ENCODE measurements at places on chromosomes 2 and 18.

DNA sequence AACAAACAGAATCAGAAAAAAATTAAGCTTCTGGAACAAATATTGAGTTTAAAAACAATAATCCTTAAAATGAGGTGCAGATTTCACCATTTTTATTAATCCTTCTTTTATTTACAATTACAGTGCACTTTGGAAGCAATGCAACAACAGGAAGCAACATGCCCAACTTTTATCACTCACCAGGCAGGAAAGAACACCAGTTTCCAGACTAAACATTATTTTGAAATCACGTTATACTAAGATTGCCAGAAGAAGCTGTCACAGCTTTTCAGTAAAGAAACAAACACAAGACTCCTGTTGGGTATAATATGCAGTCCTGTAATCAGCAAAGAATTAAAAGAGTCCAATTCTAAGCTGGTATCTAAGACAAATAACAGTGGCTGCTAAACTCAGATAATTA lies 137.9 kb upstream of the ZC3H15 start:
- DNase-seq = no peak

- DNase-seq = no peak
Observed at GRCh38 chr2:172233987-172234715, 131.5 kb upstream of the DLX2 start.

GRCh38 chr2:143841935-143842334 lies 678.0 kb downstream of the ZEB2 start:
- DNase-seq = peak; percentile 32

- DNase-seq = no peak
Observed at GRCh38 chr2:97698530-97698929, 14.8 kb upstream of the ZAP70 start.

- DNase-seq = no peak
Observed at GRCh38 chr2:118246726-118247125, 158.5 kb downstream of the INSIG2 start.

DNA sequence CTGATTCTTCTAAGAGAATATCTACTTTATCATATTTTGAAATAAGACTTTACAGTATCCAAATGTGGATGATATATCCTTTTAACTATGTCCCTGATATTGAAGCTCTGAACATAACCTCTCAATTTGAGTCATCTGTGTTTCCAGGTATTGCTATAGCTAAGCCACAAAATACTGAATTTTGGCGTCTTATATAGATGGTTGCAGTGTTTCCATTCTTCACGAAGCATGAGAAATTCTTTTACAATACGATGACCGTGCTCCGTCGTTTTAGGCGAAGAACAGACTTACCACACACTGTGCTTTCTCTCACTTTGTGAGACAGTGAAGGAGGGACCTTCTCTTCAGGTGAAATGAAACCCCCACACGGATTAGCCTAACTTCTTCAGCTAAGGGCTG lies 45.3 kb downstream of the LRRFIP1 start:
- DNase-seq = no peak

GRCh38 chr18:65380571-65380970 lies 370.2 kb upstream of the CDH7 start:
- DNase-seq = no peak

DNA sequence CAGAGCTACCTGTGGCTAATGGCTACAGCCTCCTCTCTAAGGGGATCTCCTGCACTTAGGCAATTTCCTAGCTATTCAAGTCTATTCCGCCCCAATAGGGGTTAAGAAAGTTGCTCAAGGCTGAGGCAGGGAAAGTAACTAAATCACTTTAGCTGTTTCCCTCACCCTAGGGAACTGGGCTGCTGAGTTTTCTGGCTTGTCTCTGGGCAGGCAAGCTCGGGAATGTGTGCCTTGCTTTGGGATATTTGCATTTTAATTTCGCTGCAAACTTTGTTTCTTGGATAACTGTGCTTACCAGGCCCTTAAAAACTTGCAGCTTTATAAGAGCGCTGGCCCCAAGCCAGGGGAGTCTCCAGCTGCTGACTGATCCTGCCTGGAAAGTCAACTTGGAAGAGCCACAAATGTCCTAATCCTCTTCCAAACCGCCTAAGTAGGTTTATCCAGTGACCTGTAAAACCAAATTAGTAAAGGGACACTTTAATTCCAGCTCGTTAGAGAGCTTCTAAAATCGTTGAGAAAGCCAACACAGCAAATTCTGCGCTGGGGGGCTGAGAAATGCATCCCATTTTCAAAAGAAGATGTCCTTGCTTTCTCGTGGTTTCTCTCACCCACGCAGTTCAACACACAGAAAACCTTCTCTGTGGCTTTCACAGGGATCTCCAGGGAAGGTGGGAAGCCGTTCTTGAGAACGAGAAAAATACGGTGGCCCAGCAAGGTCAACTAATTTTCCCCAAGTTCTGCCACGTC lies 59.5 kb upstream of the SP3 start:
- peak; percentile 45 for DNase-seq

DNA sequence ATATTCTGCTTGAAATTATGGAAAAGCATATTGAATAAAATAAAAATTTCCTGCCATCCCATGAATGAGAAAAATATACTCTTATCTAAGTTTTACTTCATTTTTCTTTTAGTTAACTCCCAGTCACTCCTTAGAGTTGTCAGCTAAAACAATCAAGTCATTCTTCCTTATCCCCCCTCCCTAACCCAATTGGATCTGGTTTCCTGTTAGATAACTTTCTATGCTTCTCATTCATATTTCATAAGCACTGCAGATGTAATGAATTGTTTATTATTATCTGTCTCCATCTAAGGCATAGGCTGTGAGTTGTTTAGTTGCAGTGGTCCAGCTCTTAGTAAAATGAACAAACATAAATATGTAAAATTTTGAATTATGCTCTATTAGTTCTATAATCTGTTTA lies 244.0 kb upstream of the GCFC2 start:
- DNase-seq = no peak

GRCh38 chr18:52489396-52490306 lies 149.7 kb downstream of the DCC start:
- no peak for DNase-seq

DNA sequence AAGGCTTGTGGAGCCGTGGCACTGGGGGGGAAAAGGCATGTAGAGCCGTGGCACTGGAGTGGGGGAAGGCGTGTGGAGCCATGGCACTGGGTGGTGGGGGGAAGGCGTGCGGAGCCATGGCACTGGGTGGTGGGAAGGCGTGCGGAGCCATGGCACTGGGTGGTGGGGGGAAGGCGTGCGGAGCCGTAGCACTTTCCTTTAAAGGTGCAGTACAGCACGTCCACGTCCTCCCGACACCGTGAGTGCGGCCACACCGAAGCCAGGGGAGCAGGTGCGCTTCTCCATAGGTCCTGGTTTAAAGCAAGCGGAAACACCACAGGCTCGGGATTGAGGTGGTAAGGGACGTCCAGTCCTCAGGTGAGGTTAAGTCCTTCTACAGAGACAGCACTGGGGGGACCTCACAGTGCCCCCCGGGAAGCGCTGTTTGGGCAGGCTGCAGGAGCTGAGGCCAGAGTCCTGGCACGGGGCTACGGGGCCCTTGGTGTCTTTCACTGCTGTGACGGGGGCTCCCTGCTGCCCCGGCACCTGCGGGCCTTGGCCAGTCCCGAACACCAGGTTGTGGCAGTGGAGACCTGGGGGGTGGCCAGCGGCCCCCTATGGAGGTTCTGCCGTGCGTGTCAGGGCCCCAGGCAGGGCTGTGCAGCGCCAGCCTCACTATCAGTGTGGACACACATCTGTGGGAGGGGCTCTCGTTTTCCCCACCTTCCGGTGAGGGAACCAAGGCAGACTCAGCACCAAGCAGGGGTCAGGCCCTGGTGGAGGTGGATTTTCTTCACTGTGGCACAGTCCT lies 93.0 kb upstream of the CTDP1 start:
- no peak for DNase-seq

- DNase-seq = peak; percentile 79
Observed at GRCh38 chr2:190996338-190996946, 17.5 kb downstream of the STAT1 start.

DNA sequence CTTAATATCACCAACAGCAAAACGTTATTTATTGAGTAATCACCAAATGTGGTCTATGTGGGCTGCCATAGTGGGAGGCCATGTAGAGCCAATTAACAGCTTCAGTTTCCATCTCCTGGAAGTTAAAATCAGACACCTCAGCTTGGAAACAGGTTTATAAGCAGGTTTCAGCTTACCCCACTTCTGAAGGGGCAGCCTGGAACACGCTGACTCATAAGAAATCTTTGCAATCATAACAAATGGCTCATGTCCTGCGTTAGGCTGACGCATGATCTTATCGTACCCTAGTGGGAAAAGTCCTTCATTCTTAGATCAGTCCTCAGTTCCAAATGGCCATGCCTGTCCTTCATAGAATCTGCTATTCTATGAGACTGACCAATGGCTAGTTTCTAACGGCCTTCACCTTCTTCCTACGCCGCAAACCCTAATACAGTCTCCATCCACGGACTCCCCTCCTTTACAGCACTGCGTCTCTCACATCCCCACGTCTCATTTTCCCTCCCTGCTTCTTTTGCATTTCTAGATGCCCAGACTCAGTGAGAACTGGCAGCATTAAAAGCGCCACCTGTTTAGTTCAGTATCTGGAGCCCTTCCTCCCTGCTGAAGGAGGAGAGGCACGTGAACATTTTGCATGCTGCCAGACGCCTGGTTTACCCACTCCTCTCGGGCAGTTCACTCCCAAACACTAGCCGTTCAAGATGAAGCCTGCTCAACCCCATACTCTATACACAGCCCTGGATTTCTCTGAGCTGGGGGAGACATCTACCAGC lies 24.2 kb upstream of the BZW1 start:
- DNase-seq = no peak

- DNase-seq = no peak
Observed at GRCh38 chr2:146597291-146597690, 1247.5 kb upstream of the ACVR2A start.

DNA sequence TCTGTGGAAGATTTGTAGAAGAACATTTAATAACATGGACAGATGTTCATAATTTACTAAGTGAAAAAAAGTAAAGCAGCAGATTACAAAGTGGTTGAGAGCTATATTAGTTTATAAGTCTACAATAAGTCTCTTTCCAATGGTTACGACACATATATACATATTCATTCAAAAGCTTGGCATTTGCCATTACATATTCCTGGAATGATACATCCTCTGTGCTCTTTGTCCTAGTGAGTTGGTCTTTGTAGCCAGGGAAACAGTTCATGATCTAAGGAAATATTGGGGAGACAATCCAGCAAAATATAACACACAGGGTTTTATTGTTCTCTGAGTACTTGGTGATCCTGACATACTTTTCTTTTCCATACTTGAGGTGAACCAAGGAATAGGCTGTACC lies 32.5 kb upstream of the SOS1 start:
- DNase-seq = no peak

- DNase-seq = no peak
Observed at GRCh38 chr2:8090748-8091700, 590.8 kb upstream of the ID2 start.

DNA sequence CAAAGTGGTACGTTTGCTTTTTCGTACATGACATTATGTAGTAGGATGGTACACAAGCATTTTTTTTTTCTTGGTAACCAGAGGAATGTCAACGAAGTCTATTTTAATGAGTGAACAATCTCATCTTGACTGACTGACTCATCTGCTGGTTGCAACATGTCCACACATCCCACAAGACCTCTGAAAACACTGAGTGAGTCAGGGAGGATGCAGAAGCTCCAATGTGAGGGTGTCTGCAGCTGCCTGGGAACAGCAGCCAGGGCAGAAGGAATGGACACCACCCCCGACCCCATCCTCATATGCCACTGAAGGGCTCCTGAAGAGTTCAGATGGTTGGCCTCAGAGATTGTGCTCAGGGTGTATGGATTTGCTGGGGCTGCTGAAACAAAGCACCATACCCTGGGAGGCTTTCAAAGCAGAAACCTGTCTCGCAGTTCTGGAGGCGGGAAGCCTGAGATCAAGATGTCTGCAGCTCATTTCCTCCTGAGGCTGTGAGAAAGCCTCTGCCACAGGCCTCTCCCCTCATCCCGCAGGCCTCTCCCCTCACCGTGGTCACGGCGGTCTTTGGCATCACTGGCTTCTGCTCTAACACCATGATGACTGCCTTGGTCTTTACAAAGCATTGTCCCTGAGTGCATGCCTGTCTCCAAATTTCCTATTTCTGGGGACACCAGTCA lies 124.6 kb downstream of the LRATD1 start:
- DNase-seq = no peak

GRCh38 chr18:27447451-27447881 lies 262.4 kb upstream of the CHST9 start:
- DNase-seq = no peak

DNA sequence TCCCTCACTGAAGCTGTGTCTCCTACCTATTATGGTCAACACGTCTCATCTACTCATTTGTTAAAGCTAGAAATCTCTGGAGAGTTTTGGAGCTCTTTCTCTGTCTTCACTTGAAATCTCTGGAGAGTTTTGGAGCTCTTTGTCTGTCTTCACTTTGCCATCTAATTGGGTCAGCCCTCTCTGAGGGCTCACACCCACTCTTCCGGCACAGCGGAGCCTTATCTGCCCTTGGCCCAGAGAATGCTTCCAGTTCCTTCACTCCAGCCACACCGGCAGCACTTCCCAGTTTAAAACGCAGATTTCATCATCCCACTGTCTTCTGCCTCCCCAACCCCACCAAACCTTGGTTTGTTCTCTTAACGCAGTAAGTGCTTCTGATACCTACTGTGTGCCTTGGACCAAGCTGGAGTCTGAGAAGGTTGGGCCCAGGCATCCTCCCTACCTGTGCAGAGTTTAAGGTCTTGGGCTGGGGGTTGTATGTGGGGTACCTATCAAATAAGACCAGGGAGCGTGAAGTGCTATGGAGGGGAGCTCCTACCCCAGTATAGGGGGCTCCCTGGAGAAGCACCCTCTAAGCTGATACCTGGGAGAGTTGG lies 5.0 kb downstream of the HPCAL1 start:
- DNase-seq = no peak

- no peak for DNase-seq
Observed at GRCh38 chr2:131125195-131125757, 20.1 kb downstream of the PLEKHB2 start.

GRCh38 chr2:208492069-208492468 lies 85.5 kb downstream of the PTH2R start:
- DNase-seq = no peak

DNA sequence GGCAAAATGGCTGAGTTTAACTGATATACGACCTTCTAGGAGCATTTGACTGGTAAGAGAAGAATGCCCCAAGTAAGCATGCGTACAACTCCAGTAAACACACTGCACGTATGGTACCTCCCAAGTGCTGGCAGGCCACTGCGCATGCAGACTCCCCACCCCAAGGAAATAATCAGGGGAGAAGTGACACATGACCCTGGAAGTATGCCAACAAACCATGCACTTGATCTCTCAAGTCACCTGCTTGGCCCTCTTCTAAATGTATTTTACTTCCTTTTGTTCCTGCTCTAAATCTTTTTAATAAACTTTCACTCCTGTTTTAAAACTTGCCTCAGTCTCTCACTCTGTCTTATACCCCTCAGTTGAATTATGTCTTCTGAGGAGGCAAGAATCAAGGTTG lies 129.8 kb upstream of the COL5A2 start:
- no peak for DNase-seq

DNA sequence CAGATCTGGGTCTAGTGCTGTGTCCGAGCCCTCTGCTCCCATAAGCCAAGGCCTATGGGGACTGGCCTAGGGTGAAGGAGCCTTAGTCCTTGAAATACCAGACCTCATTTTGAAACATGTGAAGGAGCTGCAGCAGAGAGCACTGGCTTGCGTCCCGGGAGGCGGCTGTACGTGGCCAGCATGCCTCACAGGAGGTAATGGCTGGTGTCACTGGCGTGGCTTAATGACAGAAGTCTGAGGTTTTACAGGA lies 72.7 kb upstream of the OTOS start:
- DNase-seq = no peak

GRCh38 chr2:212314680-212315079 lies 223.9 kb downstream of the ERBB4 start:
- no peak for DNase-seq

- peak; percentile 29 for DNase-seq
Observed at GRCh38 chr2:156918410-156918809, 339.1 kb upstream of the GALNT5 start.
